ENCODE measurements at places on chromosomes 12 and 14. TPM values are rescaled to one million over a fixed set of nuclear protein-coding genes. Genes with fewer than 3 reads are reported as not detected.

DNA sequence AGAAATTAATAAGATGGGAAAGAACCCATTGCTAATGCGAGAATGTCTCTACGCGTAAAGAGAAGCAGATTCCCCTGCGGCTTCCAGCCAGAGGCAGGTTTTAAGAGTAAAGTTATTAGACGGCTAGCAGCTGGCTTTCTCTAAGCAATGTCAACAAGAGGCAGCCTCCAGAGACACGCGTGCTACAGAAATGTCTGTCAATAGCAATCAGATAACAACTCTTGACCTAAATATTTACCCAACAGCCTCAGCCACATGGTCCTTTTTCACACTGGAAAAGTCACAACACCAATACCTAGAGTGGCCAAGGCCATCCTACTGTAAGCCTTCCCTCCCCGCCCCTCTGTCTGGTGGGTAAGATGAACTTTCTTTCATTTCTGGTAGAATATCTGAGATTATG lies 146.0 kb upstream of the SFSWAP start:
- no peak overlapping the region for H3K4me3 ChIP-seq
- no peak for DNase-seq
- peaks cover 30% of the 10 kb centered on the region for H3K27me3 ChIP-seq
- H3K36me3 ChIP-seq: no peaks in the 10 kb centered on the region
- no peak overlapping the region for H3K27ac ChIP-seq

TAS2R8 gene
- total RNA-seq: not detected

DNA sequence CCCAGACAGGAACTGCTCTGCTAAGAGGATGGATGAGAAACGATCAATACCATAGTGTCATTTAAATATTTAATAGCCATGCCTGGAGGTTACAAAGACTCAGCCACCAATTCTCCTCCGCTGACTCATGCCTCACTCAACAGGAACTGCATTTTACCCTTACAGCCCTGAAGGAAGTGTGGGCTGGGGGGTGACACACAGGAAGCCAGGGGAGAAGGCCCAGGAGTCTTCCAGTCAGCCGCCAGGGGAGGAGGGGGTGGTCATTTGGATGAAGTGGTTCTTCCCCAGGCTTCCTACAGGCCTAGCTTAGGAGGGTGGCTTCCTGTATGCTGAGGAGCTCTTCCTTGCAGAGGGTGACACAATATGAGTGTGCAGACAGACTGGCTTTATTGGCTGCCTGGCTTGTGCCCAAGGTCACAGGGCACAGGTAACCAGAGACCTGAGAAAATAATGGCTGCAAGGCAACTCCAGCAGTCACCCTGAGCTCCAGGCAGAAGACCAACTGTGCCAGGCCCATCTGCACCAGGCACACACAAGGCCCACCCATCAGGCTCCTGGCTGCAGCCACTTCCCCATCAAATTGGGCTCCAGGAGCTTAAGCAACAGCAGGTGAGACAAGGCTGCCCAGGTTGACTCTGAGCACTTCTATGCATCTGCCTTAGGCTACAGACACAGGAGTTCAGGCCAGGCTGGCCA lies 30.6 kb upstream of the RPLP0 start:
- no peak overlapping the region for H3K4me3 ChIP-seq
- H3K36me3 ChIP-seq: peaks cover 8% of the 10 kb centered on the region
- H3K27me3 ChIP-seq: no peaks in the 10 kb centered on the region
- H3K4me1 ChIP-seq: peaks cover 94% of the 10 kb centered on the region
- H3K27ac ChIP-seq: peak overlapping the region; percentile 91

ZNF84 gene
- total RNA-seq: 13.5 TPM

GRCh38 chr12:51275088-51275487 lies 4.9 kb upstream of the SMAGP start:
- peaks cover 14% of the 10 kb centered on the region for H3K27me3 ChIP-seq
- H3K36me3 ChIP-seq: no peaks in the 10 kb centered on the region
- H3K4me1 ChIP-seq: peaks cover 9% of the 10 kb centered on the region
- DNase-seq: no peak
- no peak overlapping the region for H3K27ac ChIP-seq

DNA sequence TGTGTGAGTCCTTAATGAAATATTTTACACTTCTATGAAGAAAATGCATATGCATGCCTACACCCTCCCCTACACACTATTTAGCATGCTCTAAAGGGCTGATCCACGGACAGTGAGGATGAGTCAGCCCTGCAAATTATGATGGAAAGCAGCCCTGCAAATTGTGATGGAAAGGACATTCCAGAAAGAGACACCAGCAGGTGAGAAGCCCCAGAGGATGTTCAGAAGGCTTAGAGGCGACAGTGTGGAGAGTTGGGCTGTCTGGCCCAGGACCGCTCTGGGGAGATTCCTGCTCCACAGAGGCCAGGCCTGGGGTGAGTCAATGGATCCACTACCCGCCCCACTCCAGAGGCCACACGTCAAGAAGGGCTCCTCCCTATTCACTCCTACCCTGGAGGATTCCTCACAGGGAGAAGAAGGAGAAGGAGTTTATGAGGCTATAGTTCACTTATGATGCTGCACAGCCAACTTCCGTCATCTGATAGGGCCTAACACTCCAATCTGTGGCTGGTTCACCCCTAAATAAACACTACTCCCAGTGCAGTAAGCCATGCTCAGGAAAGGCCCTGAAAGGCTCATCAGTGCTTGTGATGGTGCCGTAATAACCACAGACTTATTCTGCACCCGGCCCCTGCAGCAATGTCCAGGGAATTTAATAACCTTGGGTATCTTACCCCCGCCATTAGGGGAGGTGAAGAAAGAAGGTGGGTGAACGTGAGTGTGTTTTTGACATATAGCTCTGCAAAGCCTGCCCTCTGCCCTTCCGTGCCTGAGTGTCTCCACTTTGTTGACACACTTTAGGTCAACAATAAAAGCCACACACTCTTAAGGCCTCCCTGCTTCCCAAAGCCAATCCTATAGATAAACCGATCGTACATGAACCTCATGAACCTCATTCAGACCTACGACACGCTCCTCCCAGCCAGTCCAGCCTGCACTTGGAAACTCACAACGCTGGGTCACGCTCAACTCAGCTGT lies 46.4 kb downstream of the CLMN start:
- H3K36me3 ChIP-seq: no peaks in the 10 kb centered on the region
- H3K4me3 ChIP-seq: no peak overlapping the region
- H3K27ac ChIP-seq: no peak overlapping the region
- H3K4me1 ChIP-seq: no peaks in the 10 kb centered on the region
- no peak for DNase-seq

GRCh38 chr12:68910128-68910527 lies 22.8 kb downstream of the CPM start:
- no peak overlapping the region for H3K4me3 ChIP-seq
- no peak for DNase-seq
- no peaks in the 10 kb centered on the region for H3K4me1 ChIP-seq
- no peaks in the 10 kb centered on the region for H3K36me3 ChIP-seq

FSCB gene
- total RNA-seq: not detected

DNA sequence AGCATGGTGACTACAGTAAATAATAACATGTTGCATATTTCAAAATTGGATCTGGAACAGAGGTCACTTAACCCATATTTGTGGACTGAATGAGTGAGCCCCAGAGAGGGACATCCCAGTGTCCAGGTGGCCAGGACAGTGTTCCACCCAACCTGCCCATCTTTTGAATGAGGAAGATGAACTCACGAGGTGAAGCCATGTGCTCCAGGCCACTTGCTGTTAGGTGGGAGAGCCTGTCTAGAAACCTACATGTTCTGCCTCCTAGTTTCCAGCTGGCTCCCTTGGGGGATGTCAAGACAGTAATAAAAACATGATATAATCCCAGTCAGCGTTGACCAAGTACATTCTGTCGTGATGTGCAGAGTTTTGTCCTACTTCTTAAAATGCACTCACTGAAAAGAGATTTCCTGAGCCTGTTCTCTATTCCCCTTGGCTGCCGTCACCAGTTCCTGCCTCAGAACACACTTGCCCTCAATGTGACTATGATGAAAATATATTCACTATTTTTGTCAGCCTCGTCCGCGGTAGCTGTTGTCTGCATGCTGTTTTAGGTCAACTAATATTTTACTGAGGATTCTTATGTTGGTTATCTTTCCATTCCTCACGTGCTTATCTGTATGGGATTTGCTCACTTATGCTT lies 25.7 kb downstream of the TSPAN9 start:
- peaks cover 92% of the 10 kb centered on the region for H3K4me1 ChIP-seq
- no peak for DNase-seq
- no peaks in the 10 kb centered on the region for H3K27me3 ChIP-seq

PLD4 gene
- 0.91 TPM for total RNA-seq

GRCh38 chr14:93792391-93792790 lies 4.1 kb upstream of the PRIMA1 start:
- no peak overlapping the region for H3K4me3 ChIP-seq
- peaks cover 33% of the 10 kb centered on the region for H3K27me3 ChIP-seq
- peaks cover 14% of the 10 kb centered on the region for H3K4me1 ChIP-seq
- DNase-seq: no peak
- no peak overlapping the region for H3K27ac ChIP-seq

DNA sequence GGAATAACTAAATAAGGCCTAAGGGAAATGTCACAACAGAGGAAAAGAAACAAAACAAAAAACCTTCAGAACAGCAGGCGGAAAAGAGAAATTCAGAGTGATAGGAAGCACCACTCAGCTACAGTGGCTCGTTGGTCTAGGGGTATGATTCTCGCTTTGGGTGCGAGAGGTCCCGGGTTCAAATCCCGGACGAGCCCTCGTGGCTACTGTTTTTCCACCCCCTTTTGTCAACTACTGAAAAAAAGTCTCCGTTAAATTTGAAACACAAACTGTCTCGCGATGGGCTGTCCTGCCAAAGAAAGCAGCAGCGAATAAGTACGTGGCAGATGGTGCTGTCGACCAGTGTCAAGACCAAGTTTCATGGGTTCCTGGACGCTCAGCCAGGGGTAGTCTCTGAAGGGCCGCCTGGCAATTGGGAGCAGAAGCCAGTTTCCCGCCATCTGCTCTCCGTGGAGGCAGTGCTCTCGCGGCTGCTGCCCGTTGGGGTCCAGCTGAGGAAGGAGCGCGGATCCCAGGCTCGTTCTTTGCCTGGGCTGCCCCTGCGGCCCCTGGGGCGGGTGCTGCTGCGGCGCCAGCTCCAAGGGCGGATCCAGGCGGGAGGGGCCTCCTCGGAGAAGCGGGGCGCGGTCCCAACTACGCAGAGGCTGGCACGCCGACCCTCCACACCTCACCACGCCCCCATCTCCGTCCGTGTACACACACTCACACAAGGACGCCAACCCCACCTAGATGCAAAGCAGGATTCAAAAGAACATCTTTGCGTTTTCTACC lies at the start of gene RNASE4:
Gene RNASE4 (plus strand): TSS at position 670 of the 771 bp plus-strand sequence. CDS start 14,812 bp downstream, outside the sequence.
- peak within 1 kb of the TSS; percentile 100 for H3K27ac ChIP-seq
- peak within 1 kb of the TSS; percentile 91 for H3K4me3 ChIP-seq
- H3K27me3 ChIP-seq: no peaks in the 10 kb centered on the region
- H3K4me1 ChIP-seq: peaks cover 10% of the 10 kb centered on the region
- no peaks in the 10 kb centered on the region for H3K36me3 ChIP-seq

OR8S1 gene
- not detected for total RNA-seq

DNA sequence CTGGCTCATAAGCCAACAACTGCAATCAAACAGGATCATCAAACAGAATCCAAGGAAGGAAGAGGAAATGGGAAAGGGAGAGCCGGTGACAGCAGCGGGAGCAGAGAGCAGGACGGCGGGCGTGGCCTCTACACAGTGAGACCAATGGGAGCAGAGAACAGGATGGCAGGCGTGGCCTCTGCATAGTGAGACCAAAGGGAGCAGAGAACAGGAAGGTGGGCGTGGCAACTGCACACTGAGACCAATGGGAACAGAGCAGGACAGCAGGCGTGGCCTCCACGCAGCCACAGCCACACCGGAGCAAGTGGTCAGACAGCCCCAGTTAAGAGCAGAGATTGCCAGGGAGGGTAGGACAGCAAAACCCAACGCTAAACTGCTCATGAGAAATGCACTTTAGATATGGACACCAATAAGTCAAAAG lies 16.4 kb downstream of the LRCOL1 start:
- H3K4me3 ChIP-seq: no peak overlapping the region
- H3K27me3 ChIP-seq: no peaks in the 10 kb centered on the region
- H3K4me1 ChIP-seq: peaks cover 10% of the 10 kb centered on the region
- peak; percentile 91 for DNase-seq
- no peaks in the 10 kb centered on the region for H3K36me3 ChIP-seq

GRCh38 chr14:54698501-54698900 lies 131.6 kb downstream of the SAMD4A start:
- no peak overlapping the region for H3K4me3 ChIP-seq
- peaks cover 12% of the 10 kb centered on the region for H3K36me3 ChIP-seq
- H3K27me3 ChIP-seq: no peaks in the 10 kb centered on the region
- H3K27ac ChIP-seq: peak overlapping the region; percentile 79
- H3K4me1 ChIP-seq: peaks cover 74% of the 10 kb centered on the region
- DNase-seq: no peak

SSPN gene
- total RNA-seq: 102 TPM

STAB2 gene
- total RNA-seq: 0.03 TPM

RBM19 gene
- 16.1 TPM for total RNA-seq

DNA sequence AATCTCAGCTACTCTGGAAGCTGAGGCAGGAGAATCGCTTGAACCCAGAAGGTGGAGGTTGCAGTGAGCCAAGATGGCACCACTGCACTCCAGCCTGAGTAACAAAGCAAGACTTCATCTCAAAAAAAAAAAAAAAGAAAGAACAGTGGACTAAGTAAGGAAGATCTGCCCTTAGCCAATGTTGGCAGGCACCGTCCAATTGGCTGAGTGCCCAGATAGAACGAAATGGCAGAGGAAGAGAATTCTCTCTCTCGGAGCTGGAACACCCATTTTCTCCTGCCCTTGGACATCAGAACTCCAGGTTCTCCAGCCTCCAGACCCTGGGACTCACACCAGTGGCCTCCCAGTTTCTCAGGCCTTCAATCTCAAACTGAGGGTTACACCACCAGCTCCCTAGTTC lies 49.9 kb downstream of the ESR2 start:
- H3K27me3 ChIP-seq: no peaks in the 10 kb centered on the region
- no peak overlapping the region for H3K27ac ChIP-seq
- no peaks in the 10 kb centered on the region for H3K36me3 ChIP-seq
- no peak overlapping the region for H3K4me3 ChIP-seq

All from heart right ventricle (tissue), 16 donors.